ENCODE measurements at places on chromosomes 6 and 20. TPM values are rescaled to one million over a fixed set of nuclear protein-coding genes. Genes with fewer than 3 reads are reported as not detected.

XKR7 gene
- total RNA-seq = 2.1 TPM

FAM217A gene
- total RNA-seq = not detected

HCRTR2 gene
- 0.29 TPM for total RNA-seq

ALDH5A1 gene
- 9.6 TPM for total RNA-seq

MAD2L1BP gene
- 32.7 TPM for total RNA-seq

TRIM40 gene
- not detected for total RNA-seq

SLC52A3 gene
- total RNA-seq = 3.7 TPM

FBXO9 gene
- total RNA-seq = 52.9 TPM

AKAP12 gene
- 27.3 TPM for total RNA-seq

TRIM31 gene
- total RNA-seq = not detected

MYLK4 gene
- 0.20 TPM for total RNA-seq

SLC26A8 gene
- not detected for total RNA-seq

HUS1B gene
- 0.70 TPM for total RNA-seq

DYNLT2 gene
- total RNA-seq = 1.5 TPM

UBE2C gene
- 139 TPM for total RNA-seq

CST5 gene
- not detected for total RNA-seq

TMEM74B gene
- total RNA-seq = 2.8 TPM

ANGPT4 gene
- 0.23 TPM for total RNA-seq

SSTR4 gene
- total RNA-seq = not detected

HLA-DRB1 gene
- total RNA-seq = 14.6 TPM

RIMS4 gene
- total RNA-seq = 13.0 TPM

RBPJL gene
- not detected for total RNA-seq

CYB5R4 gene
- 13.7 TPM for total RNA-seq

MRPS10 gene
- total RNA-seq = 39.6 TPM

APOM gene
- 2.0 TPM for total RNA-seq

FKBP1C gene
- 0.56 TPM for total RNA-seq
